ENCODE measurements at places on chromosomes 5 and 9. TPM values are rescaled to one million over a fixed set of nuclear protein-coding genes. Genes with fewer than 3 reads are reported as not detected.

Gene SLC6A19
- polyA plus RNA-seq: 60.5 TPM

Gene GPRIN1
- polyA plus RNA-seq: 1.9 TPM

Gene STARD4
- 28.5 TPM for polyA plus RNA-seq

- DNase-seq: no peak
Measured at GRCh38 chr9:111898331-111899096, 1.9 kb downstream of the UGCG start.

- DNase-seq: no peak
Measured at GRCh38 chr5:107563959-107564544, 106.7 kb downstream of the EFNA5 start.

DNA sequence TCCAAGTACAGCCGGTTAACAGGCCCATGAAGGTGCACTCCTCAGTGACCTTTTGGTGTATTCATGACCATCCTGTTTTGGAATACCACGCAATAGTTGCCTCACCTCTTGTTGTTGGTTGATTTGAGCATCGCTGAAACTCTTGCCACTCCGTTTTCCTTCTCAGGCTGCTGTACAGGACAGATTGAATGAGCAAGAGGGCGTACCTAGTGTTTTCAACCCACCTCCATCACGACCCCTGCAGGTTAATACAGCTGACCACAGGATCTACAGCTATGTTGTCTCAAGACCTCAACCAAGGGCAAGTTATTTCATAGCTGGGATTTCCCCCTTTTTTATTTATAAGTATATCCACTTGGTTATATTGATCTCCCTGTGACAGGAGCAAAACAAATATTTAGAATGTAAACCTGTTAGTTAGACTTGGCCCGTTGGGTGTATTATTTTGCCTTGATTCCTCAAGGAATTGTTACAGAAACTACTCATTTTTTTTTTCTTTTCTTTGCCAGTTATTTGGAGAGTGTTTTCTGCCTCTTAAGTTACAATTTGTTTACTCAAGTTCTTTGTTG is 38.1 kb downstream of the FAF2 start:
- DNase-seq: no peak

Measured in left renal pelvis (tissue), 4 donors.